ENCODE measurements at places on chromosomes 12 and 14.
A peak's percentile ranks its signal among the peaks of the same experiment; 100 is the strongest.

- no peak for DNase-seq
Measured at GRCh38 chr14:100471441-100472093, 115.7 kb downstream of the BEGAIN start.

GRCh38 chr14:63578300-63578699 is 35.1 kb upstream of the PPP2R5E start:
- no peak for DNase-seq

GRCh38 chr12:5614256-5614655 is 182.3 kb downstream of the NTF3 start:
- DNase-seq = no peak

- peak; percentile 70 for DNase-seq
Measured at GRCh38 chr12:113135178-113136127, at the start of gene RASAL1. Gene RASAL1 (minus strand): TSS chr12:113135761. CDS start chr12:113135462, 299 bp downstream.

GRCh38 chr14:35808076-35808637 is 938 bp downstream of the RALGAPA1 start:
- DNase-seq = no peak

DNA sequence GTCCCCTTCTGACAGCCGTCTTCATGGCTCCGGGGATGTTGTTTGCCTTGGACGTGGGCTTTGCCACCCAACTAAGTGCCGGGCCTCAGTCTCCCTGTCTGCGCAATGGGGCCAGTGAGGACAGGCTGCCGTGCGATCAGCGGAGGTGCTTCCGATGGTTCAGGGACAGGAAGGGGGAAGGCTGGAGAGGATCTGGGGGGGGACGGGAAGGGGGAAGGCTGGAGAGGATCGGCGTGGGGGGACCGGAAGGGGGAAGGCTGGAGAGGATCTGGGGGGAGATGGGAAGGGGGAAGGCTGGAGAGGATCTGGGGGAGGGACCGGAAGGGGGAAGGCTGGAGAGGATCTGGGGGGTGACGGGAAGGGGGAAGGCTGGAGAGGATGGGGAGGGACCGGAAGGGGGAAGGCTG is 3.4 kb downstream of the MMP17 start:
- DNase-seq = no peak

DNA sequence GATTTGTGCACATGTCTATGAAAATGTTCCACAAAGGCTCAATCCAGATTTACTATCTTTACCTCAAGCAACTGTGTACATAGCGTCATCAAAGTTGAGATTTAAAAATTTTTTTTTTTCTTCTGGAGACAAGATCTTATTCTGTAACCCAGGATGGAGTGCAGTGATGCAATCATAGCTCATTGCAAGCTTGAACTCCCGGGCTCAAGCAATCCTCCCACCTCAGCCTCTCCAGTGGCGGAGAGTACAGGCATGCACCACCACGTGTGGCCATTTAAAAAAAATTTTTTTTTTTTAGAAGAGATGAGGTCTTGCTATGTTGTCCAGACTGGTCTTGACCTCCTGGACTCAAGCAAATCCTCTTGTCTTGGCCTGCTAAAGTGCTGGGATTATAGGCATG is 2.3 kb downstream of the COCH start:
- DNase-seq = no peak
